ENCODE measurements at places on chromosomes 16 and 17.

DNA sequence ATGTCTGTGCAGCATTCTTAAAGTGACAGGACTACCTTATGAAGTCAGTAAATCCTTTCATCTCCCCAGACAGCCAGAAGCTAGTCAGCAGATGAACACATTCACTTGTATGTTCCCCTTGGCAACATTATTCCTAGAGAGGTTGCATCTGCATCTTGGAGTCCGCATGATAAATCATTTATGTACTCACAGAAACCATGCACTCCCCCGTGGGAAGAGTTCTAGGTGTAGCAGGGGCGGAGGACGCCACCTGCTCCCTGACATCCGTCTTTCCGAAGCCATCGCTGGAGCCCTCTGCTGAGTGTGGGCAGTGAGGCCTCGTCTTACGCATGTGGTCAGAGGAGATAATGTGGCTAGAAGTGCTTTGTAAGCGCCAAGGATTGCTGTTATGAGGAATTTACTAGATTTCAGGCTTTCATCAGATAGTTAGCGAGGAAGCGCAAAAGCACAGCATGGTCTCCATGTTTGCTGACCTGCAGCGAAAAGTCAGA is 144.5 kb downstream of the RPTOR start:
- no peak for DNase-seq

GRCh38 chr16:28823291-28823872 is 583 bp downstream of the ATXN2L start:
- DNase-seq, result no peak

- DNase-seq, result peak; percentile 50
Observed at GRCh38 chr17:77601054-77601979, 357.2 kb upstream of the TNRC6C start.

DNA sequence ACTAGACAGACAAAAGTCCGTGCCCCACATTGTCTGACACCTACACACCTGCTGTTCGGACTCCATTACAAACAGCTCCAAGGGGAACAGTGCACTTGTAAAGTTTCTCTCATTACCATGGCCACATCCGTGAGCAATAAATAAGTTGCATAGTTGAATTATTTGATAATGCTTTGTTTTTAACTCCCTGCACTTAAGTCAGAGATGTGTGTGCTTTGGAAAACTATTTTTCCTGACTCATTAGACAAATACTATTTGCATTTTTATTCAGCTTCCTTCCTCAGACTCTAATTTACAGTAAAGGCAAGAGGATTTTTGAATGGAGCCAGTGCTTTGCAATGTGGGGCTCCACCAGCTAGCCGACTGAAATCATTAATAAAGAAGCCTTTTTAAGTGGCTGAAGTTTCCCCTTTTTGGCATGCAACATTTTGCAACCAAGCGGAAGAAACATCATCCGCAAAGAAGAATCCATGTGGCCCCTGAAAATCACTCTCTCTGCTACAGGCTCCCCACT is 6.5 kb upstream of the CCL2 start:
- DNase-seq, result no peak

- no peak for DNase-seq
Observed at GRCh38 chr17:76957678-76958464, 89.7 kb downstream of the MGAT5B start.

DNA sequence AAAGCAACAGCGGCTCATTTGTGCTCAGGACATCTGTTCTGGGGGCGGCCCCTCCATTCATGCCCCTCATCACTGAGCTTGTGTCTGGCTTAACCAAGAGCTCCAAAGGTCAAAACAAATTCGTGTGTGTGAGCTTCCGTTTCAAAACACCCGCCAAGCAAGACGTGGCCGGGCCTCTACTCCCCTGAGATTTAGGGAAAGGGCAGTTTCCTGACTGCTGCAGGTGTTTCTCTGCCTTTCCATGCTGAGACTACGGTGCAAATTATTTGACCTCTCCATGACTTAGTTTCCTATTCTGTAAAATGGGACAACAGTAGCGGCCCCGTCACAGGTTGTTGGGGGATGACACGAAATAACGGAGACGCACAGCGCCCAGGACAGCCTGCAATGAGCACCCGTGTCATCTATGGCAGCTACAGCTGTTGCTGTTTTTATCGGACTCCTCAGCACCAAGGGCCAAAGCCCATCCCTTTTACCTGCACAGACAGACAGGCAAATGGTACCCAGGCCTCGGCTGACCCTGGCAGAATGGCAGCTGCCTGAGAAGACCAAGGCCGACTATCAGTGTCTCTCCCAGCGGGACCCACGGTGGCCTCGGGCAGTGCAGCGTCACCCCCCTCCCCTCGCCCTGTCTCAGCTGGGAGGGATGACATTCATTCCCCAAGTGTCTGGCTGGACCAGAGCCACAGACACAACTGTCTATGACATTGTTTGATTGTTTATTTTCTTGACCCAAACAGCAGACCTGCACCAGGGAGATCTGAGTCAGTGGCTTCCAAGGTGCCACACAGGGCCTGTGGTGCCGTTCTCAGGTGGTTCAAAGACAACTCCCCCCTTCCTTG is 50.7 kb upstream of the DOC2B start:
- peak; percentile 32 for DNase-seq

- DNase-seq, result no peak
Observed at GRCh38 chr16:73190256-73190655, 142.3 kb upstream of the ZFHX3 start.

GRCh38 chr16:24667244-24667764 is 62.1 kb upstream of the TNRC6A start:
- no peak for DNase-seq

DNA sequence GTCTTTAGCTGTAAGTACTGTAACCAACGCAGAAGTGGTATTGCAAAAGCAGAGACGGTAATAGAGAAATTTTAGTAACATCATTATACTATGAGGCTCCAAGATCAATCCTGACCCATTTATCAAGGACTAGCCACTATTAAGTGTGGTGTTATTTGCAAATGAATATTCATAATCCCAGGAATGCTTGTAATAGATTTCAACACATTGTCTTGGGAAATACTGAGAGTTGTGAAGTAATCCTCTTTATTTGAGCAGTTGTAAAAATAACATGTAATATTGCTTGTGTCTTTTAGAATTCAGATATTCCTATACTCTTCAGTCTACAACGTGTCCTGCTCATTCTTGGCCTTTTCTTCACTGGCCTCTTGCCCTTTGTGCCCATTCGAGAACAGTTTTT is 46.4 kb downstream of the GDPD1 start:
- no peak for DNase-seq

GRCh38 chr17:81200695-81201580 is 21.8 kb downstream of the CEP131 start:
- no peak for DNase-seq

DNA sequence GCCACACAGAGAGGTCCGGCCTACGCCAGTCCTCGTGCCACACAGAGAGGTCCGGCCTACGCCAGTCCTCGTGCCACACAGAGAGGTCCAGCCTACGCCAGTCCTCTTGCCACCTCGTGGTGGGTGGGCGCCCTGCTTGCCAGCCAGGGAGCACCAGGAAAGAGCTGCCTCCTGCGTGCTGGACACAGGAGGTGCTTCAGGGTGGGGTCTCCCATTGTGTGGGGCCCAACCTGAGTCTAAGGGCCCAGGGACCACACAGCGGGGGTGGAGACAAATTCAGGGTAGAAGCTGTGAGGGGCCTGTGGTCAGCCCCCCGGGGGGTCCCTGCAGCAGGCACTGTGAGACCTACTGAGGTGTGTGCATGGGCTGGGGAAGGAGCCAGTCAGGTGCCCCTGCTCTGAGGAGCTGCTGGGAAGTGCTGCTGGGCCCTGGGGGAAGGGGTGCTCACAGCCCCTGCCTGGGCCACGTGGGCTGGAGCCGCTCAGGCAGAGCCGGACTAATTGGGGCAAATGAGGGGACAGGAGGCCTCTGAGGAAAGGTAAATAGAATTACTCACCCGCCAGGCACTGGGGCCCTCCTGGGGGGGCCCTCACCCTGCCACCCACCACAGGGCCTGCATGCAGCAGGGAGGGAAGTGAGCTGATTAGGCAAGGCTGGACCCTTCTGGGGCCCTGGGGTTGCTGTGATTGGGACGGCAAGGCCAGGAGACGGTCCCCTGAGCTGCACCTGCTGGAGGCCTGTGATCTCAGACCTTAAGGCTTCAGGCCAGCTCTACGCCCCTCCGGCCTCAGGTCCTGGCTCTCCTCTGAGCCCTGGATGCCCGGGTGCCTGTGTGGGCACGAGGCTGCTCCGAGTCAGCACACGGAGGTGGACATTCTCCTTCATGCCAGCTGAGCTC is 11.0 kb downstream of the GCGR start:
- DNase-seq, result peak; percentile 53

- DNase-seq, result no peak
Observed at GRCh38 chr16:30658731-30659506, 688 bp downstream of the FBRS start.

GRCh38 chr16:65278874-65279273 is 157.0 kb upstream of the CDH11 start:
- DNase-seq, result no peak

DNA sequence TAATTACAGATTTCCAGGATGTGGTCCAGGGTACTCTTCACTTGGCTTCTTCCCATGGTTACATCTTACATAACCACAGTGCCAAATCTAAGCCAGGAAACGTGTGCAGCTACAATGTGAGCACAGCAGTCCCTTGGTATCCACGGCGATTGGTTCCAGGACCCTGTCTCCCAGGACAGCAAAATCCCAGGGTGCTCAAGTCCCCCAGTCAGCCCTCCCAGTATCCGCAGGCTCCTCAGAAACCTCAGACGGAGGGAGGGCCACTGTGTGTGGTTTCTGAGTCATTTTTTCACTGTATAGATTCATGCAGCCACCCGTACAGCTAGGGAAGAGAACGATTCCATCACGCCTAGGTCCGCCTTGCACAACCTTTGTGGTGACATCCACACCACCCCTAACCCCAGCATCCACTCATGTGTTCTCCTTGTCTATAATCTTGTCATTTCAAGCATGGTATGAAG is 11.1 kb upstream of the ATP2C2 start:
- DNase-seq, result no peak

DNA sequence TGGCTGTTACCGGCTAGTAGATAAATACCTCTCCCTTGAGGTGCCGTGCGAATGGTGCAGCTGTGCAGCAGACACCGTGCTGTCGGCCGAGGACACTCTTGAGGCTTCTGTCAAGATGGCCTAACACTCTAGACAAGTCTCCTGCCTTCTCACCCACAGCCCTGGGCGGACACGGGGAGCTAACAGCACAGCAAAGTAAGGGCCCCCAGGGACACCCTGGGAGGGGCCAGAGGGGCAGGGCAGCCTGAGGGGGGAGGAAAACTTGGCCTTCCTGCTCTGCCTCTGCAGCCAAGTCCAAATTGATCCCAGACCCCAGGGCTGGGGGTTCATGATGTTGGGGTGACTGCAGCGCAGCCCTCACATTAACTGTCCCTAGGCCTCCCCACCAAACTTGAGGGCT is 210.2 kb downstream of the RPTOR start:
- no peak for DNase-seq

DNA sequence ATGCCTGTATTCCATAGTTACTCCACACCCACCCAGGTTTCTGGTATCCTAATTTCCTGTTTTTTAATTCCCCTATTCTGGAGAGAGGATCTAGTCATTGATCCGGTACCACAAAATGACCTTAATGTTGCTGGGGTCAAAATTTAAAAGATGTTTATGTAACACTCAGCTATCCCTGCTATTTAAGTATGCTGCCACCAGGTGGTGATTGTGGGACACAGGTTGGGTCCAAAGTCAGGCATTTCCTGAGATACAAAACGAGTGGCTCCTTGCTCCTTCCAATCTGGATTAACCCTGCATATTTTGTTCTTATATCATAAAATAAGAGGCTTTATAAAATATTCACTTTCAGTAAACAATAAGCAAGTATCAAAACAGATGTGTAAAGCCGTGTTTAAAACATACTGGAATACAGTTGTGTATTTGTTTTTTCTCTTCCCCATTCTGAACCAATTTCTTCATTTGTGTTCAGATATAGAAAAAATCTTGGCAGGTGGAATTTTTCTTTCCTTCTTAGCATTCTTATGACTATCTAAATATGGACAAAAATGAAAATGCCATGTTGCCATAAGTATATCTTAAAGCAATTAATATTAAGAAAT is 16.3 kb downstream of the HS3ST4 start:
- no peak for DNase-seq

DNA sequence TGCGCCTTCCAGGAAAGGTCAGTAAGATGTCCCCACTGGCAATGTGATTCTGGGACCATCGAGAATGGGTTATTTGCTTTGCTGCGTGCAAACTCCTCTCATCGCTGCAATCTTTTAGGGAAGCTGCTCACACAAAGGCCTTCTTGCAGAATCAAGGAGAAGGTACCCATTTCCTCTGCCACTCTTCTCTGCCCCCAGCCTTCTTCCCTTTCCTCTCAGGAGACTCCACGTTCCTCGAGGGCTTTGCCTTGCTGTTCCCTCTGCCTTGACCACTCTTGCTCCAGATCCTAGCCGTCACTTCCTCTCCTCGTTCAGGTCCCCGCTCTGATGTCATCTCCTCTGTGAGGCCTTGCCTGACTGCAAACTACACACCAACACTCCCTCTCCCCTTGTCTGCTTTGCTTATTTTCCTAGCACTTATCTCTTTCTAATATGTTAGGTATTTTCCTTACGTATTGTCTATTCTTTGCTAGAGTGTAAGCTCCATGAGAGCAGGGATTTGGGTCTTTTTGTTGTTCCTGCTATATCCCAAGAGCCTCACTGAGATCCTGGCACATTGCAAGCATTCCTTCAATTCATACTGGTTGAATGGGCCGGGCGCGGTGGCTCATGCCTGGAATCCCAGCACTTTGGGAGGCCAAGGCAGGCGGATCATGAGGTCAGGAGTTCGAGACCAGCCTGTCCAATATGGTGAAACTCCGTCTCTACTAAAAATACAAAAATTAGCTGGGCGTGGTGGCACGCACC is 5.3 kb upstream of the CRK start:
- DNase-seq, result no peak

GRCh38 chr16:5073279-5073629 is 1.6 kb downstream of the ALG1 start:
- no peak for DNase-seq

DNA sequence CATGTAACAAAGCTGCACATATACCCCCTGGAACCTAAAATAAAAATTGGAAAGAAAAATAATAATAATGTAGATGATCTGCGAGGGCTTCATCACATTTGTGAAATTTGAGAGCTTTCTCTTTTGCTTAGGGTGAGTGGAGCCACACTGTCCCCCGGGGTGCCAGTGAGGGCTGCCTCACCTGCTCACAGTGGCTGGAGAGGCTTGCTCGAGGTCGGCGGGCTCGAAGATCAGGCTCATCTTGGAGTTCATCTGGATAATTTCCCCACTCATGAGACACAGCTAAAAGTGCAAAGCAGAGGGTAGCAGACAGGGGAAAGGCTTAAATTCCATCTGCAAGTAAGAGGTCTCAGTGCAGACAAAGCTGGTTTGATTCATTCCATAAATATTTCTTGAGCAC is 123.8 kb downstream of the DNAH3 start:
- DNase-seq, result no peak

- DNase-seq, result no peak
Observed at GRCh38 chr17:69711541-69711940, 297.0 kb downstream of the MAP2K6 start.

DNA sequence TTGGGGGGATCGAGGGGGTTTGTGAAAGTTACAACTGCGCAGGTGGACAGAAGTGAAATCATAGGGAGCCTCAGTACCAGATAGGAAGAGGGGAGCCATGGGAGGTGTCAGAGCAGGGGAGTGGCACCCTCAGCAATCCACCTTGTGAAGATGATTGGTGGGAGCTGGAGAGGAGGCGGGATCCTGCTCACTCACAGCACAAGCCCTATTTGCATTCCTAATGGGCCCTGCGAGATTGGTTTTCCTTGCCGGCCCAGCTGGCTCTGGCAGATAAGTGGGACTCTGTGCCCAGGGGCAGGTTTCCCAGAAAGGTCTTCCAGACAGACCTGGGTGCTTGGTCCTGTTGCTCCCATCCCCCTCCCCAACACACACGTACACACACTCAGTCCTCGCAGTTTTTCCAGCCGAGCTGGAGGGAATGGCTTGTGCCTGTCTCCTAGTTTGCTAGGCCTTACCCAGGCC is 9.4 kb downstream of the WNT3 start:
- DNase-seq, result no peak

Data from RWPE2 (cell line).